ENCODE measurements at places on chromosomes 6 and 20.

- DNase-seq: no peak
These were observed 923 bp downstream of the GMDS start for GRCh38 chr6:2244261-2245102.

GRCh38 chr20:63765902-63766301 lies 26.3 kb downstream of the SLC2A4RG start:
- no peak for DNase-seq

DNA sequence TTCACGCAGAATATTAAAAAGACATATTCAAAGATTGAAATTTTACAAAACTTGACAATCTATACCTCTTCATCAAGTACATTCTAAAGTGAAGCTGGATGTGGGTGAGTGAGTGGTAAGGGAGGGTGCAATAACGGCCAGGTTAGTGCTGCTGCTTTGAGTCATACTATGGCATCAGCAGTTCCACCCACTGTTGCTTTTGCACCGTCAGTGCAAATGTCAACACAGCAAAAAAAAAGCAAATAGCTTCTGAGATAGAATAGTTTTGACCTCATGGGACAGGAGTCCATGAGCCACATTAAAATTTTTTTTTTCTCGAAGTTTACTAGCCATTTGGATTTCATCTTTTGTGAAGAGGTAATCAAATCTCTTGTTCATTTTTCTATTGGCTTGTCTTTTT lies 31.8 kb downstream of the PSMF1 start:
- no peak for DNase-seq

GRCh38 chr6:157728183-157728881 lies 94.7 kb upstream of the SNX9 start:
- no peak for DNase-seq

DNA sequence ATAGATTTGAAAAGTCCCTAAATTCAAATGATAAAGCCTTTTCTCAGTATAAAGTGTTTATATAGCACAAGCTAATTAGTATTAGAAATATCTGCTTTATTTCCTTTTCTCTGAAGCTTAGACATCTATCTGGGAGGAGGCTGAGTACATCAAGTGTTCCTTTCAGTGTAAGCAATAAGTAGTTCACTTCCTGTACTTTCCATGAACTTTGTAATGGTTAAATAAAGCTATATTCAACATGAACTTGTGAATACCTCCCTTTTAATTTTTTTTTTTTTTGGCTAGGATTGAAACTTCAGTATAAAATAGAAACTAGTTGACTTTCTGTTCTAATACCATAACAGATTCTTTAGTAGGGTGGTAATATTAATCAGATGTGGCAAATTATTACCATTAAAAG lies 190.9 kb downstream of the CENPW start:
- DNase-seq: no peak

GRCh38 chr20:62202083-62202395 lies 18.0 kb downstream of the HRH3 start:
- DNase-seq: no peak

DNA sequence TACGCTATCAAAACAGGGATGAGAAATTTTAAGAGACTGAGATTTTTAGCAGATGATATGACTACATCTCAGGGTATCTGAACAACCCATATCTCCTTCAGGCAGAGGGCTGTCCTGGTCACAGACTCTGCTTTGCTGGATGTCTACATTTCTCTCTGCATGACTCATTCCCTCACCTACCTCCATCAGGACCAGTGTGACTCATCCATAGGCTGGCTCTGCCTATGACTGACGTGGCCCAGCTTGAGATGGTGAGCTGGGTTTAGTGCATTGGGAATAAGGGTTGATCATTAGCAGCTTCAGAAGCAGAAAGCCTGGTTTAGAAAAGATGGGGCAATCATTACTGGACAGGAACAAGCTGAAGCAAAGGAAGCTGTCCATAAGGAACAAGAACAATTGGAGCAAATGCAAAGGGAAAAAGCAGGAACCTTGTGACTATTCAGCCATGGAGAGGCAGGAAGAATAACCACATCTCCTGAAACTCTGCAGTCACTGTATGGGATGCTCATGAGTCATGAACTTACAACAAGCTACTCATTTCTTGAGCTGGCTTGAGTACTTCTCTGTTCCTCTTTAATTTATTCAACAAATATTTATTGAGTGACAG lies 86.4 kb upstream of the CBLN4 start:
- no peak for DNase-seq

DNA sequence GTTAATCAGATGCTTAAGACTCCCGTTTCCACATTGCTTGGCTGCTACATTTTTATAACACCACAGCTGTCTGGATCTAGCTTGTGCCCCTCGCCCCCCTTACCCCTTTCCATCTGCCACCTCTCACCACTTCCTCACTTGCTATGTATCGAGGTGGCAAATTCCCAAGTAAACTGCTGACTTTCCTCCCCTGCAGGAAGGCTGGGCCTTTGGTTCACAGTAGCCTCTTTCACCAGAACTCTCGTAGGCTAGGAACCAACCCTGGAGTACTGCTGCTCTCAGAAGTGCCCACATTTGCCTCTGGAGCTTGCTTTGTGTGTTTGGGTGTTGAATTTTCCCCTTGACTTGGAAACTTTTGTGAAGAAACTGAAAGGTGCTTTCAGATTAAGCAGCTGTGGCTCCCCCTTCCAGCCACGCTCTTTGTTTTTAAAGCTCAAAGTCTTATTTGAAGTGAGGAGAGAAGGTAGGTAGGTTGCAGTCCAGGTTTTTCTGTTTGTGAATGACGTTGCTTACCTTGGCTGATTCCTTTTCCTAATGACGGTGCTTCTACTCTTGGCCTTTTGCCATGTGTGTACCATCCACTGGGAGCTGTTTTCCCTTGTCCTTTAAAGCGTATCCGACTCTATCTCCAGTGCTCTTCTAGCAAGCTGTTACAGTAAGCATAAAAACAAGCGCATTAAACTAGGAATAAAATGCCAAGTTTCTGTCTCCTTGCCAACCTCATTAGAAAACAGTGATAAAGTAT lies 90.4 kb downstream of the CARMIL1 start:
- DNase-seq: peak; percentile 54

GRCh38 chr6:43378631-43379030 lies 9.2 kb upstream of the ZNF318 start:
- DNase-seq: no peak

DNA sequence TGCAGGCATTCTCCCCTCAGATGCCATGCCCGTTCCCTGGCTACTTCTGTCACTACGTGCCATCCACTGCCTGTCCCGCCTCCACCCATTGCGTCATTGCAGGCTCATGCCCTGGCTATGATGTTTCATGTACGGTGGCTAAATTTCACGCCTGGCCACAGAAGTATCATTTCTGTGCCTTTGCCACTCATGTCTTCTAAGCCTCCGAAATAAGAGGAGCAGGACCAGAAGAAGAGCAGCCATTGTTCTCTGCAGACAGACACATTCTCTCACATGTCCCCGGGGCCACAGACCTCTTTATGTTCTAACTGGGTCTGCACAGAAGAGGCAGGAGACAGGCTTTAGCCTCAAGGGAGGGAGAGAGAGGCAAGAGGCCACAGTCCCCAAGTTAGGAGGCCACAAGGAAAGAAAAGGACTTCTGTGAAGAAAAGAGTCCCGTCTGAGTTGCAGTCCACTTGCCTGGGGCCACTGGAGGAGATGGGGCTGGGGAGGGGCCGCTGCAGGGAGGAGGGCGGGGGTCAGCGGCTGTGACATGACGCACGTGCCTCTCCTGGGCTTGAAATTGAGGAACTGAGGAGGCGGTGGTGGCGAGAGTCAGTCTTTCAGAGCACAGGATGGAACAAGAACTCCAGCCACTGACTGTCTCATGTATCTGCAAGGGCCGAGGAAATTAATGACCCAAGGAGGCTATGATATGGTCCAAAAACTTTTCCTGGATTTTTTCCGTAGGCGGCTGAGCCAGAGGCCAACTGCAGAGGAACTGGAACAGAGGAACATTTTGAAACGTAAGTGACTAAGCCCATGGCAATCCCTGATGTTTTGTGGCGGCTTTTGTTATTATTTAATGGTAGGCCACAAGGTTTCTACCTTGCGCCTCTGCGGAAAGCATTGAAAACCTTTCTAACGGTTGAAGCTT lies 55.9 kb downstream of the TBC1D7 start:
- no peak for DNase-seq

- DNase-seq: no peak
These were observed 7.7 kb downstream of the TREML2 start for GRCh38 chr6:41193171-41193734.

DNA sequence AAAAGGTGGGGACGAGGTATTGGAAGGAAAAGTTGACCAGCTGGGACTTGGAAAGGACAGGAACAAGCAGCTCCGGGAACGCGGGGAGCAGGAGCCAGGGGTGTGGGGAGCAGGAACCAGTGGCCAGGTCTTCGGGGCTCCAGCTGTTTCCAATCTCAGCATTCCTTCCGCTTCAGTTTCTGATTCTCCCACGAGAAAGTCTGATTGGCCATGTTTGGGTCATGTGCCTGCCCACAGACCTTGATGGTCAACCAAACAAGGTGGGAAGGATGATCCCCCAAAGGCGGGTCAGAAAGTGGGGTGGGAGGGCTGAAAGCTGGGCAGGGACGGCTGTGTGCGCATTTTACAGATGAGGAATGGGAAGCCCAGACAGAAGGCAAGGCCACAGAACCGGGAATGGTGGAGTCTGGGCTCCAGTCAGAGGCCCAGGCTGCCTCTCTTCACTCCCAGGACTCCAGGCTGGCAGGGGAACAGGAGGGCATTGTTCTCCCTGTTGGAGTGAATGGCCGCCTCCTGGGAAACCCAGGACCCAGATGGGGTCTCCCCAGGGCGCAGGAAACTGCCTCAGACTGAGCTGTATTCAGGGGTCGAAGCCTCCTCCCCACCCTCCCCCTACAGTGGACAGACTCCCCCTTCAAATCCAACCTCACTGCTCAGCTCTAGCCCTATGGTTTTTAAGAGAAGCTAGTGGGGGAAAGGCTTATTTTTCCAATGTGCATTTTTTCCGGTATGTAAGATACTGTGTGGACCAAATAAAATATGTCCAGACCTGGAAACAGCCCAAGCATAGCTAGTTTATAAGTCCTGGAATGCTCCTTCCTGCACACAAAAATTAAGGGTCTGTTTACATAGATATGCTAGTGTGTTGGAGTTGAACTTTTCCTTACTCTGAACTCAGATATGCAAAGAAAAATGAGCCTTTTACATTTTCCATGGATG lies 12.2 kb upstream of the PTGIS start:
- no peak for DNase-seq

DNA sequence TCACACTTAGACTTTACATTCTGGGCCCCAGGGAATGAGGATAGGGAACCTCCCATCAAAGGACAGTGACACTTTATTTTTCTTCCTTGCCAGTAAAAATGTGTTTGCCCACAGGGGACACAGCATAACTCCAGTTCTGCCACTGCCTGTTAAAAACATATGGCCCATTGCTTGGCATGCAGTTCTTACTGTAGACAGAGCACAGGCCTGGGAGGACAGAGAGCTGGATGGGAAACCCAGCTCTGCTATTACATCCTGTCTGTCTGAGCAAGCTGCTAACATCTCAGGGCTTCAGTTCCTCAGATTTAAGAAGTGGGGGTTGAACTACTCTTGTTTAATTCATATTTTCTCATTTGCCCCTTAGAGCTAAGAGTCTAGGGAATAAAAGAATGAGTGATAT lies 120.2 kb downstream of the AKAP7 start:
- no peak for DNase-seq

DNA sequence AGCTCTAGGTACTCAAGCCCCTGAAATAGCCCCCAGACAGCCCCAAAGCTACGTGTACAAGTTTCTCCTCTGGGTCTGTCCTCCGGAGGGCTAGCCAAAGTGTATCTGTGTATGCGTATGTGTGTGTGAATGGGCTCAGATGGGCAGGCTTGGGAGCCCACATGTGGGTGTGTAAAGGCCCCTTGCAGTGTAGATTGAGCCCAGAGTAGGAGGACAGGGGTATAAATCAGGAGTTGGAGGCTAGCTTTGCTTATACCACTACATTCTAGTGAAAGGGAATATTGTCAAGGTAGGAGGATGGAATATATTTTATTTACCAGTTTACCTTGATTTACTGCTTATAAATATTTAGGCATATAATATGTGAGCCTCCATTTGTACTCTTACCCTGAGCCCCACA lies 9.0 kb upstream of the MAP3K7 start:
- DNase-seq: no peak

DNA sequence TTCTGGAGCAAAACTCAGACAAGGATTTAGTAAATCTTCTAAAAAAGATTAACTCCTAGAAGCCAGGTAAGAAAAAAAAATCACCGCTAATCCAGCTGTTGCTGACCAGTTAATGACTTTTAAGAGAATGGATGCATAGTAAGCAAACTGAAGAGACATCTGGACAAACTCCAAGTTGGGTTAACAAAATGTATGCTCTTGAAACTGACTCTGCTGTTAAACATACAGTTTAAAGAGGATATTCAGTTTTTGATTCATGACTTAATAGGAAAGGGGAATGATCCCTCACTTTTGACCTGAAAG lies 70.4 kb downstream of the PLAGL1 start:
- no peak for DNase-seq

DNA sequence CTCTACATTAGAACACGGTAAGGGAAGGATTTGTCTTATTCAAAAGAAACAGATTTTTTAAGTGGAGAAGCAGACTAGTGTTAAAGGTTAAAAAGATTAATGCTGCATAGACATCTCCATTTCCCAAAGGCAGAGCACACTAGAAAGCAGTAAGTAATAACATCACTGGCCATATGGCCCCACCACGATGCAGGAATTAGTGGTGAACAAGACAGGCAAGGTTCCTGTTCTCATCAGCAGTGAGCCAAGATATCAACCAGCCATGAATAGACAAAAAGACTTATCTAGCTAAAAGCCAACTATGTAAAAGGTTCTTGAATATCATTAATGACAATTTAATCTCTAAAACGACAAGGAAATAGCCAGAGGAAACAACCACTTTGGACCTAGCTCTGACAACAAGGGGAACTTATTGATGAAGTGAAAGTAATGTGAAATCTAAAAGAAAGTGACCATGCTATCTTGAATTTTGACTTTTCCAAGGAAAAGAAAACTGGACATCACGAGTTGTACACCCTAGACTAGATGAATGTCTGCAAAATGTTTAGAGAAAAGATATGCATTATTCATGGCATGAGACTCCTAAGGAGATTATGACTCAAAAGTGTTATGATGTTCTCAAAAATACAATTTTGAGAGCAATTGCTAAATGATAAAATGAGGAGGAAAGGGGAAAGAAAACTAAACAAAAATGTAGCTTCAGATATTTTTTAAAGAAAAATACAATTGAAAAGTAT lies 157.9 kb upstream of the STXBP5 start:
- DNase-seq: no peak

DNA sequence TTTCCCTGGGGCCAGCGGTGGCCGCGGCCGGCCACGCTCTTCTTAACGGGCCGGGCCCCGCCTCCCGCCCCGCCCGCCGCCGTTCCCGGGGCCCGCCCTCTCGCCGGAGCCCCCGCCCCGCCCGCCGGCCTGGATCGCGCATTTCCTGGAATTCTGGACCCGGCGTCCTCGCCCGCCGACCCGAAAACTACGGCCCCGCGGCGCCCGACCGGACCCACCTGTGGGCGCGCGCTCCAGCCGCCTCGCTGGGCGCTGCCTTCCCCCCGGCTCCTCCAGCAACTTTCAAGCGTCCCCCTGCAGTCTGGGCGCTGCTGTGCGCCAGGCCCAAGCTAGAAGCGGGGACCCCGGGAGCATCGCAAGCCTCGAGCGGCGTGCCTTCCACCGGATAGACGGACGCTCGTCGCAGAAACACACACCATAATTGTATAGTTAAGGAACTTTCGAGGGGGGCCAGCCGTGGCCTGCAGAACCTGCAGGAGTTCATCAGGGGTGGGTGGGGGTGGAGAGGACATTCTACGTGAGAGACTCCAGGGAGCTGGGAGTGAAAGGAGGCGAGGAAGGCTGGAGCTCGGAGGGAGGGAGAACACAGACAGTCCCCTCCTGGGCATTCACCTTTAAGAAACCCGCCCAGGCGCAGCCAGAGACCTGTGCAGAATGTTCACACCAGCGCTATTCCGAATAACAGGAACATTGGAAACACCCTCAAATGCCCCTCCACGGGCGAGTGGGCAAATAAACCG lies at the start of gene ADA:
TSS of gene ADA (minus strand) at position 16 of the 740 bp plus-strand sequence. CDS start 92 bp downstream, outside the sequence.
- peak; percentile 36 for DNase-seq
